ENCODE measurements at places on chromosomes 4 and X. TPM values are rescaled to one million over a fixed set of nuclear protein-coding genes. Genes with fewer than 3 reads are reported as not detected.

The MAOA gene
- 16.8 TPM for total RNA-seq

The ESX1 gene
- not detected for total RNA-seq

The EDA gene
- total RNA-seq: 3.3 TPM

The HSFX1 gene
- 0.43 TPM for total RNA-seq

The GRXCR1 gene
- not detected for total RNA-seq

The MAGEA1 gene
- not detected for total RNA-seq

The MID2 gene
- total RNA-seq: 9.0 TPM

DNA sequence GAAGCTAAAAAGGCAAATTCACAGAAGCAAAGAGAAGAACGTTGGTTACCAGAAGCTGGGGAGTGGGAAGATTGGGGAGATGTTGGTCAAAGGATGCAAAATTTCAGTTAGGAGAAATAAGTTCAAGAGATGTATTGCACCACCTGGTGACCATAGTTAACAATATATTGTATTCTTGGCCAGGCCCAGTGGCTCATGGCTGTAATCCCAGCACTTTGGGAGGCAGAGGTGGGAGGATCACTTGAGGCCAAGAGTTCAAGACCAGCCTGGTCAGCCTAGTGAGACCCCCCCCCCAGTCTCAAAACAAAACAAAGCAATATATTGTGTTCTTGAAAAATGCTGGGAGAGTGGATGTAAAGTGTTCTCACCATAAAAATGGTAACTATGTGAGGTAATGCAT lies 67.9 kb downstream of the TAB3 start:
- no peak overlapping the region for H3K4me3 ChIP-seq
- H3K27me3 ChIP-seq: peaks cover 6% of the 10 kb centered on the region
- DNase-seq: no peak
- H3K27ac ChIP-seq: no peak overlapping the region
- H3K36me3 ChIP-seq: no peaks in the 10 kb centered on the region
- peaks cover 8% of the 10 kb centered on the region for H3K4me1 ChIP-seq

DNA sequence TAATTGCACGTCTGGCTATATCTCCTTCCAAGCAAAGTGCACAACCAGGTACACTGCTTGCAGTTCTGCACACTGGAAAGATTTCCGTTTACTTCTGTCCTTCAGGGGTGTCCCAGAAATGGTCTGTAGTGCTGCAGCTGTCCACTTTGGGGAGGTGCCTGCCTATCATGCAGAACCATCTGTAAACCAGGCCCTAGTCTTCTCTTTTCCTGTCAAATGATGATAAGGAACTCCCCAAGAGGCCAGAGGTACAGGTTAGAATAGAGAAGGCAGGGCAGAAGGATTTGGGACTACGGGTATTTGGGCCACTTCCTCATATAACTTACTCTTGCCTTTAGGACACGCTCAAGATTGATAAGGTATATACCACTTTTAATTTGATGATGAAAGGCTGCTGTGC lies 746.9 kb downstream of the FAT4 start:
- H3K4me1 ChIP-seq: no peaks in the 10 kb centered on the region
- H3K4me3 ChIP-seq: no peak overlapping the region
- H3K36me3 ChIP-seq: no peaks in the 10 kb centered on the region
- no peak overlapping the region for H3K27ac ChIP-seq

DNA sequence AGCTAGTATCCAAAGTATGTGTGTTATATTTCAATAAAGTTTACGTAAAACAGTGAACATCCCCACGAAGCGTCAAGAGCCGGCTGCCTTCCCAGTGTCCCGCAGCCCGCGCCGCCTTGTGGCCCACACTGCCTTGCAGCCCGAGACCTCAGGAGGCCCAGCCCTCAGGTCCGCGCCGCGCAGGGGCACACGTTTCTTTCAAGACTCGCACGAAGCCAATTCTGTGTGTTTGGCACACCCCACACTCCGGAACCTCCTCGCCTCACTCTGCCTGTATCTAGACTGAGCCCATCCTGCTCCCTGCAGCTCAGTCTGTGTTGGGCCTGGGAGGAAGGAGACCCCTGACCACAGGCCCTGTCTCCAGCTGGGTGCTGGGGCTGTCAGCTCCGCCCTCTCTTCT lies 5.8 kb downstream of the LRPAP1 start:
- H3K4me1 ChIP-seq: peaks cover 27% of the 10 kb centered on the region
- no peak for DNase-seq
- H3K4me3 ChIP-seq: no peak overlapping the region
- no peaks in the 10 kb centered on the region for H3K27me3 ChIP-seq
- no peak overlapping the region for H3K27ac ChIP-seq

DNA sequence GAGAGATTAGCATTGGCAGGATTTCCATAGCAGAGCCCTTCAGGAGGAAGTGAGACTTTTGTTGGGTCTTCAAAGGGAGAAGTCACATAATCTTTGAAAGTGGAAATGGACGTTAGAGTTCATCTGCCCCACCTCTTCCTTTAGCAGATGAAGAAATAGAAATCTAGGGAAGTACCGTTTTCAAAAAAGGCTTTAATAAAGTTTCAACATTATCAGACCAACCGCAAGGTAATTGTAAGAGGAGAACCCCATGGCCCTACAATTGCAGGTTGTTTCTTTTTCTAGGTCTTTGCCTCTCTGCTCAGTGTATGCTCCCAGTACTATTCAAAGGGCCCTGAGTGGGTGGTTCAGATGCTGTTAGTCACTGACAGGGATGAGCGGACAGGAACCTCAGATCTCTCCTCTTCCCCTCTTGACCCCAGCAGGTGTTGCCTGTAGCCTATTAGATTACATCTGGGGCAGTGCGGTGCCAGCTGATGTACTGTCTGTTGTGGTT lies 48.6 kb upstream of the AP1S2 start:
- DNase-seq: peak; percentile 9
- H3K4me3 ChIP-seq: no peak overlapping the region
- H3K27me3 ChIP-seq: no peaks in the 10 kb centered on the region
- no peaks in the 10 kb centered on the region for H3K4me1 ChIP-seq
- H3K27ac ChIP-seq: no peak overlapping the region
- no peaks in the 10 kb centered on the region for H3K36me3 ChIP-seq

DNA sequence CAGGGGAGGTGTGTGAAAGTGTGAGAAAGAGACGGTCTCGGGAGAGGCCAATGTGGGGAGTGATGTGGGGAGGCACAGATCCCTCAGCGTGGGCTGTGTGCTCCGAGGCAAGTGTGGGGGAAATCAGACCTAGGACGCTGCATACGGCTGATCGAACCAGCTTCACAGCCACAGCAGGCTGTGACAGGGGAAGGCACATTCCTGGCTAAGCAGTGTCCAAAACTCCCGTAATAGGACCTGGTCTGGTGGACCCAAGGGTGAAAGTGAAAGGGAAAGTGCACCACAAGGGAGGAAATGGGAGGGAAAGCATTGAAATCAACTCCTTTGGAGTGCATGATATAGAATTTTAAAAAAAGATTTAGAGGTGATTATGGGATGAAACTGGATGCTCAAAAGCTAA lies 10.9 kb upstream of the RHOXF2 start:
- no peak overlapping the region for H3K4me3 ChIP-seq
- H3K27ac ChIP-seq: no peak overlapping the region
- H3K27me3 ChIP-seq: no peaks in the 10 kb centered on the region
- peaks cover 1% of the 10 kb centered on the region for H3K36me3 ChIP-seq
- peaks cover 31% of the 10 kb centered on the region for H3K4me1 ChIP-seq
- no peak for DNase-seq

DNA sequence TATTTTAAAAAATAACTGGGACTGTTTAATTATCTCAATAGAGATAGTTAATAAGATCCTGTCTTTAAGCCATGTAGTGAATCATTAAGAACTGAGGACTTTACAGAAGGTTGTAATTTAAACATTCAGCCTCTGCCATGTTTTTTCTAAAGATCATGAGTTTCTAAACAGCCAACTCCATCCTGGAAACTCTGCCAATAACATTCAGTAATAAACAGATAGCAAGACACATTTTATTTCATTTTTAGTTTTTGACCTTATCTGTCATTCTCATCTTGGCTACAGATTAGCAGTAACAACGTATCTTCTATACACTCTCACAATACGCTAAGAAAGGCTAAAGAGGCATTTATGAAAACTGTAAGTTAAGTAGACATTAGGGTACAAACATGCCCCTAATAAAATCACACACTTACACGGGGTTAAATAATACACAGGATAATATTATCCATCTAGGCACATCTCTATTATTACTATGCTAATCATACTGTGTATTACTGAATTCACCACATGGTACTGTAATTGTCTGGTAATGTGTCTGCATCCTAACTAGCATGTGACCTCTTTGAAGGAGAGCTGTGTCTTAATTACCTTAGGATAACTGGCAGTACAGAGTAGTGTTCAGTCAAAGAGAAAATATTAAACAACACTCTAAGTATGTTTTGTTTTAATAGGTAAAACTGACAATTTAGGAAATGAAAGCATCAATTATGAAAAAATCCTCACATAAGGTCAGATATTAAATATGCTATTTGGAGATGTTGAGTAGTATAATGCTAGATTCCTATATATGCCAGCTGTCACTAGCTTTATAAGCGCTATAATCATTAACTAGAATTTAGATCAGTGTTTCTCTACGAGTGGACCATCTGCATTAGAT lies 122.4 kb upstream of the NAP1L5 start:
- no peak overlapping the region for H3K4me3 ChIP-seq
- no peaks in the 10 kb centered on the region for H3K36me3 ChIP-seq
- no peak for DNase-seq
- peaks cover 3% of the 10 kb centered on the region for H3K27me3 ChIP-seq
- H3K27ac ChIP-seq: no peak overlapping the region

- no peaks in the 10 kb centered on the region for H3K36me3 ChIP-seq
- H3K4me3 ChIP-seq: no peak overlapping the region
- H3K27ac ChIP-seq: peak overlapping the region; percentile 40
- no peaks in the 10 kb centered on the region for H3K27me3 ChIP-seq
- DNase-seq: no peak
These were observed 7.6 kb downstream of the CYBB start for GRCh38 chrX:37787423-37787869.

DNA sequence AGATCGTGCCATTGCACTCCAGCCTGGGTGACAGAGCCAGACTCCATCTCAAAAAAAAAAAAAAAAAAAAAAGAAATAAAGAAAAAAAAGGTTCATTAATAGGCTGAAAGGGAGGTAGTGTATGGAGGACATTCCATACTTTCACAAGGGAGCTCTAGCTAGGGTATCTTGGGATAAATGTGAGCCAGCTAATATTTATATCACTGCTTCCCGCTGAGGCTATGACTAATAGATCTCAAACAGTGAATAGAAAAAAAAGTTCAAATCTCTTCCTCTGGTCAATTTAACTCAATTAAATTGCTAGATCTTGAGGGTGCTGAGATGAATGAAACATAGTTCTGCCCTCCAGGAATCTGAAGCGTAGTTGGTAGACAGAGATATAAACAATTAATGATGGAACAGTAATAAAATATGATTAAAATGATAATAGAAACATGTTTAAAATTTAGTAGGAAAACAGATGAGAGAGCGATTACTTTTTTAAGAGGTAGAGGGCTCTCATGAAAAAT lies 55.7 kb upstream of the SHISA3 start:
- no peak overlapping the region for H3K27ac ChIP-seq
- no peaks in the 10 kb centered on the region for H3K4me1 ChIP-seq
- DNase-seq: no peak
- no peaks in the 10 kb centered on the region for H3K36me3 ChIP-seq
- peaks cover 4% of the 10 kb centered on the region for H3K27me3 ChIP-seq

DNA sequence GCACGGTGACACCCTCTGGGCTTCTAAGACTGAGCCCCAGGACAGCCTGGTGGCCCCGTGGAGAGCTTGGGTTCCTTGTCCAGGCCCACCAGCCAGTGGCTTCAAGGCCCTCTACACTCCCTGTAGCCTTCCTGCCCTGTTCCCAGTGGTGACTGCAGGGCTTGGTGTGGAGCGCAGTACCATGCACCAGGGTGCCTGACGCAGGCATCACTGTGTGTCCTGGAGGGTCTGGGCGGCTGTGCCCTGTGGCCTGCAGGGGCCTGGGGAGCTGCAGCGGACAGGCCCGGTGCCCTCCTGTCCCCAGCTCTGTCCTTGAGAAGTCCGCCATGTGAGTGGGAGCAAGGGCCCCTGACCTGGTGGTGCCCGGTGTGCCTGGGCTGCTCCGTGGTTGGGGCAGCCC lies 4.3 kb downstream of the FGFRL1 start:
- H3K4me1 ChIP-seq: peaks cover under 1% of the 10 kb centered on the region
- no peaks in the 10 kb centered on the region for H3K36me3 ChIP-seq
- no peaks in the 10 kb centered on the region for H3K27me3 ChIP-seq
- DNase-seq: no peak

- peaks cover 34% of the 10 kb centered on the region for H3K4me1 ChIP-seq
- DNase-seq: no peak
- H3K27me3 ChIP-seq: no peaks in the 10 kb centered on the region
These were observed 91.9 kb downstream of the TSPAN5 start for GRCh38 chr4:98566361-98567008.

DNA sequence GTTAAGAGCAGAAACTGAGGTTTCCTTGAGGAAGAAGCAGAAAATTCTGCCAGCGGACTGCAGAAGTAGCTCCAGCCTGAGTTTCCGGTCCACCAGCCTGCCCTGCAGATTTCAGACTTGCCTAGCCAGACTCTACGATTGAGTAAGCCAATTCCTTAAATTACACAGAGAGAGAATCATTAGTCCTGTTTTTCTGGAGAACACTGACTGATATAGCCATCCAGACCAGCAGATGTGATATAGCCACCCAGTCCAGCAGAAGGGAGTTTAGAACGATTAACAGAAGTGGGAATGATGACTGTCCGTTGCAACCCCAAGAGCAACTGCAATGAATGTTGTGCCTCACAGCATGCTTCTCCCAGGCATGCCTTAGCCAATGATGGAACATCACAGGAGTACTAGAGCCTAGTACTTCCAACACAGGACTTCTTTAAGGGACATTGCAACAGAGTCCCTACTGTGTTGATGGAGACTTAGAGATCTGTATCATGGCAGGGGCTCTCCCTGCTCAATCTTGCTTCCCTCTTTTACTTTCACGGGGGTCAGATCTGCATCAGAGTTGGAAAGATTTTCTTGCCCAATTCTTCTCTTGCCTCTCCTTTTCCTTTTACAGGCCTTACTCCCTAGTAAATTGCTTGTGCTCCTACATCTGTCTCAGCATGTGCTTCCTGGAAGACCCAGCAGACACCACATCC lies 264.6 kb upstream of the CLNK start:
- no peak for DNase-seq
- H3K4me1 ChIP-seq: no peaks in the 10 kb centered on the region
- no peaks in the 10 kb centered on the region for H3K27me3 ChIP-seq
- no peak overlapping the region for H3K27ac ChIP-seq
- no peak overlapping the region for H3K4me3 ChIP-seq

DNA sequence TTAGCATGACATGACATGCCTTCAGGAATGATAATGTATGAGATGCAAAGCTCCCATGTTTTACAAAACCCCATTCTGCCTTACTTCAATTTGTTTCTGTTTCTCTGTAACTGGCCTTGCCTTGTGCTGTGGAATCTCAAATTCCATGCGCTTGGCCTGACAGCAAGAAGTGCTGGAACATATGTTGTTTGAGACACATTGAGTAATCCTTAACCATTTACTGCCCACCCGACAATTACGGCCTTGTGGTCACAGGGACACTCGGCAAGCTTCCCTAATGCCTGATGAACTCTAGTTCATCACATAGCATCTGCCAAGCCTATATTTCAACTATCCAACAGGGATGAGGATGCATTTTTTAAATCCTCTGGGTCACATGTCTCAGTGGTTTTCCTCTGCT lies 226.4 kb upstream of the CASK start:
- no peak overlapping the region for H3K4me3 ChIP-seq
- H3K27me3 ChIP-seq: no peaks in the 10 kb centered on the region
- DNase-seq: no peak
- peaks cover 5% of the 10 kb centered on the region for H3K4me1 ChIP-seq
- no peak overlapping the region for H3K27ac ChIP-seq

GRCh38 chrX:109943740-109944092 lies 59.2 kb upstream of the TMEM164 start:
- H3K27ac ChIP-seq: no peak overlapping the region
- H3K4me1 ChIP-seq: no peaks in the 10 kb centered on the region
- no peaks in the 10 kb centered on the region for H3K27me3 ChIP-seq
- no peak overlapping the region for H3K4me3 ChIP-seq
- H3K36me3 ChIP-seq: no peaks in the 10 kb centered on the region
- no peak for DNase-seq

Data from activated CD4-positive, alpha-beta memory T cell treated with anti-CD3 and anti-CD28 coated beads for 36 hours (primary cell).